HFF-Myc (cell line): ENCODE measurements at places on chromosomes 7 and 10.

GRCh38 chr10:132135053-132135872 is 51.5 kb upstream of the DPYSL4 start:
- no peak for DNase-seq

GRCh38 chr10:43407576-43408330 is 1.2 kb downstream of the HNRNPF start:
- DNase-seq = peak; percentile 69

DNA sequence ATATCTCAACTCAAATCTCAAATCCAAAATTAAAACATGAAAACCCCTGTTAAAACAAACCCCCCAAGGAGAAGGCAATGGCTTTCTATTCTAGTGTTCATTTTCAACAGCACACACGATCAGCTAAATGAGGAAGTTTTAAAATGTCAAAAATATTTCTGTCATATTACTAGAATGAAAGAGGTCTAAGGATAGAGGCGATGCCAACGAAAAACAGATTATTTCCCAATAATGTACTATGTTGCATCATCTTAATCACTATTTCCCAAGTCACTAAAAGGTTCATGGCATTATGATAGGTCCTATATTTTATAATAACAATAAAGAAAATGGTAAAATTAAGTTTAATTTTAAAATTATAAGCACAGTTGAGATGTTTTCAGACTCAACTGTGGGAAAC is 10.1 kb downstream of the CNOT4 start:
- DNase-seq = no peak

DNA sequence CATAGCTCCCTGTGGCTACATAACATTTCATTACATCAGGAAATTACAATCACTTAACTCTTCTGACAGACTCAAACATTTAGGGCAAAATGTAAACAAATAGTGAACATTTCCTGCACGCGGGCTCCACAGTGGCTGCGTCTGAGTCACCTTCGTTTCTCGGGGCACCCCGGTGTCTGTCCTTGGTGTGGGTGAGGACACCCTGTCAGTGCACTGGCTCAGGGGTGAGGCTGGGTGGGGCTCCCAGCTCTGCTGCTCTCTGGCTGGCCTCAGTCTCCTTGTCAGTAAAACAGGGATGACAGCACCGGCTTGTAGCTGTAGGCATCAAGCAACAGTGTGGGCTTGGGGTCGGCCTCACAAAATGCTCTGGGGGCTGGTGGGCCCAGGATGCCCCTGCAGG is 237.1 kb upstream of the SHH start:
- DNase-seq = no peak

DNA sequence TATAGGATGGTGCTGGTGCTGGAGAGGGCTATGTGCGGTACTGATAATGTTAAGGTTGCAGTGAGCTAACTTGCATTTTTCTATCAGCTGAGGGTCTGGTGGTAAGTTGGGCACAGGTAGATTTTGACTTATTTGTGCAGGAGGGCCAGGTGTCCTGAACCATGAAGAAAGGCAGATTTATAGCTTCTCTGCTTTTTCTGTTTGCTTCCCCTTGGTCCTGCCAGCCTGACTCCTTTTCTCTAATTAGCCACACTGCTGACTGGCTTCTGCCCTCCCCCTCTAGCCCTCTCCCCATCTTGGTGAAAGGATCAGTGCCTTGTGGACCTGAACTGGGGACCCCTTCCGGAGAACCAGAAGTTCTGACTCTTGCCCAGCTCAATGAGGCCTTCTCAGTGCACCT is 40.8 kb upstream of the STEAP4 start:
- DNase-seq = no peak

DNA sequence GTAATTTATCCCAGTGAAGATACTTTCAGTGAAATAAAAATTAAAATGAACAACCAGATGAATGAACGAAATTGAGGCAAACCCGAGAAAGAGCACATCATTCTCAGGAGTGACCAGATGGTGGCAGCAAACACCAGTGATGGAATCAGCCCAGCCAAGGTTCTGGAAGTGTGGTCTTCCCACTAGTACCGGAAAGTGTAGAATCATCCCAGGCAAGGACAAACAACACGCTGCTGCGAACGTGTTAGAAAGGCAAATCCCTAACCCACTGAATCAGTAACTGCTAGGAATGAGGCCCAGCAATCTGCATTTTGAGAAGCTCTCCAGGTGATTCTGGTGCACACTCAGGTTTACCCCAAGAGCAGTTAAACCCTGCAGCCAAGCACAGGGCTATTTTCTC is 15.5 kb upstream of the SLC18A3 start:
- DNase-seq = peak; percentile 45

DNA sequence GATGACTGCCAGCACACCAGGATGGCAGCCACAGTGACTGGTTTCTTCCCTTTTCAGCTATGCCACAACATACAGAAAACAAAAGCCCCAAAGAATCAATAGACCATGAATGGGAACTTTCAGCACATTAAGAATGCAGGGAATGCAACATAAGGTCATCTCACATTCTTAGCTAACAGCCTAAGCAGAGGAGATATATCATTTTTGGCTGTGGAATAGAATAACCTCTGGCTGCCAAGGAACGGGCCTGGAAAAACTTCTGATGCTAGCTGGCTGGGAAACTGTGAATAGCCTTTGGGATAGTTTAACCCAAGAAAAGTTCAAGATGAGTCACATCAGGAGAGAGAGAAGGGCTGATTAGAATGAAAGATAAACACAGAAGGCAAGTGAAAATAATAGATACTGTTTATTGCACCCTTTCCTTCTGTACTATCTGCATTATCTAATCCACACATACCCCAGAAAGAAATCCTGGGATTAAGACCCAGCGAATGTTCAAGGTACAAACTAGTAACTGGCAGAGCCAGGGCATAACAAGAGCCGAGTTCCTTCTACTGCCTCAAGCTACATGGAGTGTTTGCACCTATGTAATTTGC is 169.2 kb downstream of the SEMA3A start:
- DNase-seq = peak; percentile 79
